ENCODE measurements at places on chromosomes 3 and 15.

GRCh38 chr15:52495125-52495524 lies 33.6 kb downstream of the MYO5A start:
- no peak for DNase-seq

DNA sequence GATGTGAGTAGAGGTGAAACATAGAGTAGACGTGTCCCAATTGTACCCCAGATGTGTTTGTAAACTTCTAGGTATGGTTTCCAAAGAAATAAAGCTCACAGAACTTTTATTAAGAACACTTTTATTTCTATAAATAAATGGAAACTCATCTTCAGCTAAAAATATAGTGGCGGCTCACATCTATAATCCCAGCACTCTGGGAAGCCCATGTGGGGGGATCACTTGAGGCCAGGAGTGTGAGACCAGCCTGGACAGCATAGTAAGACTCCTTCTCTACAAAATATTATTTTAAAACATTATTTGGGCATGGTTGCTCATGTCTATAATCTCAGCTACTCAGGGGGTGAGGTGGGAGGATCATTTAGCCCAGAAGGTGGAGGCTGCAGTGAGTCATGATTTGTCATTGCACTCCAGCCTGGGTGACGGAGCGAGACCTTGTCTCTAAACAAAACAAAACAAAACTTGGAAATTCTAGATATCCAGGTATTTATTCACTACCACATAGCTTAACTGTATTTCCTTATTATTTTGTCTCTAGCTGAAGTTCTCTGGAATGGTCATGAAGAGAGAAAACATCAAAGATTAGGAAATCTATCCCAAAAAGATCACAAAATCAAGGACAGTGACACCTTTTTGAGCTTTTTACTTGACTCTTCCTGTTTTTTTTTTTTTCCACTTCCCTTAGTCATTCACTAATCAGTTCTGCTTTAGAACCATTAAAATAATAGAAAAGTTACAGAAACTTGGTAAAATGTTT lies 258.1 kb downstream of the TIGIT start:
- no peak for DNase-seq

- no peak for DNase-seq
These were observed 32.6 kb downstream of the EIF2AK4 start for GRCh38 chr15:39966521-39966920.

DNA sequence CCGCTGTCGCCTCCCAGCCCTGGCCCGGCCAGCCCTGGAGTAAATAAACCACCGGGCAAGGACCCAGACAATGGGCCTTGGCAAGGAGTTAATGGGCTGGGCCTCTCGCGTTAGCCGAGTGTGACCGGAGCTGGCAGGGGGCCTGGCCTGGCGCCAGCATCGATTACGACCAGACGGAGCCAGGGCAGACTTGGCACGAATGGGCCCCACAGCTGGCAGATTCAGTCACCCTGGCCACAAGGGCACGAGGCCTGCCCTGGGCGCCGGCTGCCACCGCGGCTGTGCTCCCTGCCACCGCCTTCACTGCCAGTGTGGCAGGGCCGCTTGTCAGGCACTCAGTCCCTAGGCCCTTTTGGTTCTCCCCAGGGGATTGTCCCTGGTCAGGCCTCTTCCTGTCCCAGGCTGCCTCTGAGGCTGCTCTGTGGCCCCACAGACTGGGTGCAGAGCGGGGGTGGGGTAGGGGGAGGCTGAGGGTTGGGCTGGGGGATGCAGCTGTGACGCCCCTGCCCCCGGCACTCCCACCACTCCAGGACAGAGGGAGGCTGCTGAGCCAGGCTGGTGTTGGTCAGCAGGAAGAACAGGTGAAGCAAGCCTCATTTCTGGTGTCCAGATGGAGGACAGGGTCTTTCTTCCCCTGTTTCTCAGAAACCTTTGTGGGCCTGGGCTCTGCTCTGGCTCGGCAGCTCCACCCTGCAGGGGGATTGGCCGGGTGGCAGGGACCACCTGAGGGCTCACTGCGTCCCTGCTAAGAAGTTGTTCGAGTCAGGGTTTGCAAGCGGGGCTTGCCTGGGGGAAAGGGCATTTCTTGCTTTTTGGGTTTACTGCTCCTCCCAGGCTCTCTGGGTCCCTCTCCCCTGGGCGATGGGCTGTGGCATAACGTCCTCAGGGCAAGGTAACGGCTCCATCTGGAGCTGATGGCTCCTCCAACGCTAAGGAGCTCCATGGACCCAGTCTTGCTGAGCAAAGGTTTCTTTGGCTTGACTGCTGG lies 30.5 kb upstream of the SRP14 start:
- peak; percentile 98 for DNase-seq

- no peak for DNase-seq
These were observed 40.6 kb downstream of the MYO5C start for GRCh38 chr15:52255008-52255407.

DNA sequence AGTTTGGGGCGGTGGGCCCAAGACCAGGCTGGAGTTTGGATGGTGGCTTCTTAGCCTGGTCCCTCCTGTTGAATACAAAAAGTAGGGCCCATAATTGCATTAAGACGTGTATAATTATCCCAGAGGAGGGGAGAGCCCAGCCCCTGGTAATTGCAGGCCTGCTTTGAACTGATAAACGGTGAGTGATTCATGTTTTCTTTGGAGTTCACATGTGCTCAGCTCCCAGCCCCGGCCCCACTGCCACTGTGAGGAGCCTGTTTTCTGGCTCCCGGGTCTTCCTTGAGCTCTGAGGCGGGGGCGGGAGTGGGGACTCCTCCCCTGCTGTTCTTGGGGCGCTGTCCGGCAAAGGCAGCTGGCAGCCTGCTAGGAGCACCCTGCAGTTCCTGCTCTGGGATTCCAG lies 3.1 kb downstream of the PLXNA1 start:
- no peak for DNase-seq

DNA sequence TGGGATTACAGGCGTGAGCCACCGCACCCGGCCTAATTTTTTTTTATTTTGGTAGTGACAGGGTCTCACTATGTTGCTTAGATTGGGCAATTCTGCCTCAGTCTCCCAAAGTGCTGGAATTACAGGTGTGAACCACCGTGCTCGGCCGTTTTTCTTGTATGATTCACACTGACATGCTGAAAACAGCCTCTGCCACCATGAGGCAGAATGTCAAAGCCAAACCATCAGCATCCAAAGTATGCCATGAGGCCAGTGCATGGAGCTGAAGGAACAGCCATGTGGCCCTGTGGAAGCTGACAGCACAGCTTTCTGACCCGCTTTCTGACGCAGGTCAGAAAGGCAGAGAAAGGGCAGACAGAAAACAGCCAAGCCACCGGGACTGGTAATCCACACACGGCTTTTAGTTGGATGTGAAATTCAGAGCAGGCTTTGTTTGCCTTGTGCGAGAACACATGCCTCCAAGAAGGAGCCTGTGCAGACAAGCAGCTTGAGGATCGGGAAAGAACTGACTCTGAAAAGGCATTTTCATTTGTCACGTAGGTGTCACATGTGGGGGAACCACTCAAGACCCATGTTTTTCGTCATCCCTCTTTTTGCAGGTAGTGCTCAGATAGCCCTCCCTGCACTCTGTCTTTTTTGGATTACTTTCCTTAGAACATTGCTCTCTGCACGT lies 25.1 kb downstream of the XYLB start:
- no peak for DNase-seq

GRCh38 chr3:126665959-126666657 lies 11.2 kb upstream of the TXNRD3 start:
- DNase-seq = no peak

DNA sequence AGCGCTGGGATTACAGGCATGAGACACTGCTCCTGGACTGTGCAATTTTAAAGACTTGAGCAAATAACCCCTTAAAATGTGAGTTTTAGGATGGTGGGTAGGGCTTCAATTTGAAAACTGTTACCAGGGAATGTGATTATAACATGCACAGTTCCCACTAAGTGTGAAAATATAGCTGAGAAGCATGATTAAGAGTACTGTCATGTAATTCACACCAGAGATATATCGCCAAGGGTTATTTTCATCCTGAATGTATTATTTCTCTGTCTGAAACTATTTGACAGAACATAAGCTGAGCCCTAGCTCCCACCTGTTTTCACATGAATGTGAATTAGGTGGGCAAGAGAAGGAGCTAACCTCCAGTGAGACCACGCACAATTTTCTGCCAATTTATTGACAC lies 457.2 kb downstream of the GABRG3 start:
- no peak for DNase-seq

DNA sequence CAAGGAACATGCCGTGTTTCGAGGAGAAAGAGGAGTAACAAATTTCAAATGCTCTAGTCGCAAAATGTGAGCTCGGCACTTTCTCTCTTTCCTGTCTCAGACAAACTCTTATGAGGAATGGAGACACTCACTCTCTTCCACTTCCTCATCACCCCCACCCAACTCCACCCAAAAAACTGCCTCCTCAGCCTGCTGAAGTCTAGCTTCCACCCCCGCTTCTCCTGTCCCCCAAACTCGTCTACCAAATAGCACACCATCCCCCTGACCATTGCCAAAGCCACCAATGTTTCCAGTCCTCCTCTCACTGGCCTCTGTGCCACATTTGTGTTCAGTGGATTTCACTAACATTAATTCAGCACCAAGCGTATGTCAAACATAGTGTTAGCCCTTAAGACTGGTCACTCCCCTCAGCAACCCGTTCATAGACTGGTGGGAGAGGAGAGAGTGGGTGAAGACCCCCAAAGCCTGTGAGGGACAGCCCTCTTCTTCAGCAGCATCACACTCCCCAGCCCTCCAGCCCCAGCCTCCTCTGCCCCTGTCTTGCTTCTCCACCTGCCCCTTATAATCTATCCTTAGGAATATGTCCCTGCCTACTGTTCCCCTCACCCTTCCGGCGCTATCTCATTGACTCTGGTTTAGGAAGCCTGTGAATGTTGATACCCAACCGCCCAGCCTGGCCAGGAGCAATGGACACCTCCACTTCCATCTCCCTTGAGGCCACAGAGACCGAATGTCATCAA lies 77.3 kb downstream of the FAM174B start:
- no peak for DNase-seq

GRCh38 chr3:15063238-15063637 lies 1.9 kb downstream of the MRPS25 start:
- DNase-seq = no peak

- no peak for DNase-seq
These were observed 330.9 kb upstream of the THBS1 start for GRCh38 chr15:39250001-39250400.

DNA sequence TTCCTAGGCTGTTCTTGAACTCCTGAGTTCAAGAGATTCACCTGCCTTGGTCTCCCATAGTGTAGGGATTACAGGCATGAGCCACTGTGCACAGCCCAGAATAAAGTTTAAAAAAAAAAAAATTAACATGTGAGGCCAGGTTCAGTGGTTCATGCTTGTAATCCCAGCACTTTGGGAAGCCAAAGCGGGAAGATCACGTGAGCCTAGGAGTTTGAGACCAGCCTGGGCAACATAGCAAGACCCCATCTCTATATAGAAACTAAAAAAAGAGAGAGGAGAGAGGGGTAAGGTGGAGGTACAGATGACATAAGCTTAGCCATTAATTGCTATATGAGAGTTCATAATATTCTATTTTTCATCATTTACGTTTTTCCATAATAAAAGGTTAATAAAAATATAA lies 21.5 kb downstream of the ZNF148 start:
- DNase-seq = no peak

DNA sequence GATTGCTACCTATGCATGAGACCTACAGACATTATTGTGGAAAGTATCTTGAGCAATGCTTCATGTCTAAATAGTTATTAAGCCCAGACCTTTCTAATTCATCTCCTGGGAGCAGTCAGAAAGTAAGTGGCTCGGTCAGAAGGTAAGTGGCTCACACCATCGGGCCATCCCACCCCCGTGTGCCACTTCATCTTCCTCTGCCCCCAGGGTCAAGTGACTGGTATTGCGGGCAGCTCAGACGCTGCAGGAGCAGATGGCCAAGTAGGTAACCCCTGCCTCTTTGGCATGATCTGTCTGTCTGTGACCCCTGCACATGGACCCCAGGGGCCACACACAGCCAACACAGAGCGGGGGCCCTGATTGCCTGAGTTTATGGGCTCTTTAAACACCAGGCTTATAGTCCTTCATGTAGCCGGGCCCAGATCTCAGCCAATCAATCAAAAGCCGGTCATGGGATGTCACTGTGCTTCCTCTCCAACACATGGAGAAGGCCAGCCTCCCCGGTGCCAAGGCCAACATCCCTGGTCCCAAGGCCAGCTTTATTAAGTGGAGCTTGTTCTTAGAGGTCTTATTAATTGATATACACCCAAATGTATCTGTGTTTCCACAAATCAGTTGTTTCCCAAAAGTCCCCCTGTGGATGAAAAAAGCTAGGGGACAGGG lies 42.9 kb downstream of the LARP6 start:
- no peak for DNase-seq

- DNase-seq = peak; percentile 54
These were observed 1.4 kb downstream of the FOXP1 start for GRCh38 chr3:71582036-71582611.

DNA sequence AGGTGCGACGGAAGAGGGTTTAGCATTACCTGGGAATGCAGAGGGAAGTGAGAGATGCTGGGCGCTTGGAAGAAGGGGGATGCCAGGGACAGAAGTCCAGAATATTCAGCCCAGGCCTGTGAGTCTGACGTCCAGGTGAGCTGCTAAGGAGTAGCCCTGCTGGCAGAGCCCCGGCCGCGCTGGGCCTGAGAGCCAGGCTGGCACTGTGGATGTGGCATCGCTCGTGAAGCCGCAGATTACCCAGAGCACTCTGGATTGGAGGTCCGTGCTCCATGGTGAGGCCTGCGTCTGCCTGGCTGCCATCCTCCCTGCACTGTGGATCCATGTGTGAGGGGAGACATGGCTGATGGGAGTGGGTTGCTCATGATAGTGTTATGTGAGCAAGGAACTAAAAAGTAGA lies 14.5 kb downstream of the MAN2A2 start:
- no peak for DNase-seq

DNA sequence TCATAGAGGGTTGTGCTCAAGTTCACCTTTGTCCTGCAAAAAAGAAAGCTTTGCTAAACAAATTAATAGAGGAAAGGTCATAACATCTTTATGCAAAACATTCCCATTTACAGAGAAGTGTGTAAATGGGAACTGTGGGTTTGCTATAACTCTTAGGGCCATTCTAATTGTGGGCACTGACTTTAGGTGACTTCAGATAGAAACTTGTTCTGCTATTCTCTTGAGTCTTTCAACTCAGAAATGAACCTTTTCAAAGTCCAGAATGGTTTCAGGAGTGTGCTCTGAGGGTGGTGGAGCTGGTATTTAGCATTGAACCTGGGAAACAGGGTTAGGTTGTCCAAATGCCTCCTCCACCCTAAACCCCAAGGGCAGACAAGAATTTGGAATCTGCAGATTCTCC lies 34.0 kb downstream of the SPTSSB start:
- DNase-seq = no peak

- no peak for DNase-seq
These were observed 214.8 kb downstream of the FMN1 start for GRCh38 chr15:32979710-32980109.

DNA sequence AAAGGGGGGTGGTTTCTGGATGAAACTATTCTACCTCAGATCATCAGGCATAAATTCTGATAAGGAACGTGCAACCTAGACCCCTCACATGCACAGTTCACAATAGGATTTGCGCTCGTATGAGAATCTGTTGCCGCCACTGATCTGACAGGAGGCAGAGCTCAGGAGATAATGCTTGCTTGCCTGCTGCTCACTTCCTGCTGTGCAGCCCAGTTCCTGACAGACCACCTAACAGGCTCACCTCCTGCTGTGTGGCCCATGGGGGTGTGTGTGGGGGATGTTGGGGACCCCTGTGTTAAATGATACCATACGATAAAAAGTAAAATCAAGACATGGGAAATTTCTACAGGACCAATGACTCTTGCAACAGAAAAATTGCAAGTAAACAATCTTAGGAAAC lies 24.0 kb downstream of the CP start:
- DNase-seq = no peak

Measured in globus pallidus (tissue), 1 donor.